ENCODE measurements at places on chromosomes 11 and 22.

GRCh38 chr22:25174888-25175411 lies 24.7 kb upstream of the CRYBB3 start:
- no peak for DNase-seq

DNA sequence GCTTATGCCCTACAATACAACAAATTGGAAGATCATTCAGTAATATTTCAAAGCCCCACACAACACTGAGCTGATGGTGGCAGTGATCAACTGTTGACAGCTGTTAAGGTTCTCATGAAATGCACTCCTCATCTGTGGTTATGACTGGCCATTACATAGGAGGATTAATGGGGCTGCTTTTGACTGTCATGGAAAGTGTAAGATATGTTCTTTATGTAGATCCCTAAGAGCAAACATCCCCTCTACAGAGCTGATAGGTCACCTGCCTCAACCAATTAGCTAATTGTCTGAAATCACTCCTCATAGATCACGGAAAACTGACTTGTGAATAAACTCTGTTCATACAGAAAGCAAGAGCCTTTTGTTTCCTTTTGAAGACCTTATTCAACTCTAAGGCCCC lies 78.1 kb downstream of the GAB2 start:
- DNase-seq = no peak

GRCh38 chr11:59102259-59102765 lies 4.7 kb upstream of the FAM111B start:
- no peak for DNase-seq

DNA sequence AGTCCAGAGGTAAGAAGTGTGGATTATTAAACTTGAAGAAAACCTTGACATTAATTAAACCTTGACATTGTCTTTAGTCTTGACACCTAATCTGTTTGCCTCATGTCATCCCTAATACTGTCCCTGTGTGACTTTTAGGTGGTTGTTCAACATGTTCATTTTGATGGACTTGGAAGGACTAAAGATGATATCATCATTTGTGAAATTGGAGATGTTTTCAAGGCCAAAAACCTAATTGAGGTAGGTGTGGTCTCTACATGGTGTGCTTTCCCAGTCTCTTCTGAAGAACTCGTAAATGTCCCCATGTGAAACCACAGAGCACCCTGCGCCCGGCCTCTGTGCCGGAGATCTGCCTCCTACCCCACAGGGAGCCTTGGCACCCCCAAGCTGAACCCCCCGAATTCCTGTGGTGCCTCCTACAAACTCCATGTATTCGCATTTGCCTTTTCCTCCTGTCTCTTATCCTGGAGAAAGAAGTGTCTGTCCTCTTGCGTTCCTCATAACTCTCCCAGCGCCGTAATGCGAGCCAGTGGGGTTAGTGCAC lies 9.1 kb downstream of the SAMM50 start:
- no peak for DNase-seq

DNA sequence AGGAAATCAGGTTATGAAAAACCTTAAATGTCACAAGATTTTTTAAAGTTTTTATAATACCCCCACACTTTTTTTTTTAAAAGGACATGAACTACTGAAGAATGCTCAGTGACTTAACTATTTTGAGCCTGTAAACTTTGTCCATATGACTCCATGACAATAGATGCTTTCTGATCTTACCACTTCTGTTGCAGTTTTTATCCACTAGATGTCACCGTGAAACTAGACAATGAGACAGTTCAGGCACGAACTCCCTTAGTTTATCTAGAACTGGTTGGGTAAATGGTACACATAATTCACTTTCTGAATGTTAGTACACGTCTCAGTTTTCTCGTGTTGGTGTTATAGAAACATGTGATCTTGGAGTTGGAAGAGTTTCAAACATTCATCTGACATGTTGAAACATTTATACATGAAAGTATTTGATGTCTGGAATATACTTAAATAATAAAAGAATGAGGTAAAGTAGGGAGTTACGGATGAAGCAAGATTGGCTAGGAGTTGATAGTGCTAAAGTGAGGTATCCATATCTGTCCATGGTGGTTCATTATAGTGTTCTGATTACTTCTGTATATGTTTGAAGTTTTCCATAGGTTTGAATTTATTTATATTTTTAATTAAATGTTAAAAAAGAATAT lies 8.1 kb downstream of the CCDC15 start:
- no peak for DNase-seq

DNA sequence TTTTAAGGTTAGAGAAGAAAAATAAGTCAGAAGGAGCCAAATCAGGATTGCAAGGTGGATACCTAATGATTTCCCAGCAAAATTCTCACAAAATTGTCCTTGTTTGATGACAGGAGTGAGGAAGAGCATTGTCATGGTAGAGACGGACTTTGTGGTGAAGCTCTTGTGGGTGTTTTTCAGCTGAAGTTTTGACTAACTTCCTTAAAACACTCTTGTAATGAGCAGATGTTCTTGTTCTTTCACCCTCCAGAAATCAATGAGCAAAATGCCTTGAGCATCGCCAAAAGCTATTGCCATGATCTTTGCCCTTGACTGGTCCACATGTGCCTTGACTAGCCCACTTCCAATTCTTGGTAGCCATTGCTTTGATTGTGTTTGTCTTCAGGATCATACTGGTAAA lies 20.0 kb downstream of the CALCB start:
- DNase-seq = no peak

DNA sequence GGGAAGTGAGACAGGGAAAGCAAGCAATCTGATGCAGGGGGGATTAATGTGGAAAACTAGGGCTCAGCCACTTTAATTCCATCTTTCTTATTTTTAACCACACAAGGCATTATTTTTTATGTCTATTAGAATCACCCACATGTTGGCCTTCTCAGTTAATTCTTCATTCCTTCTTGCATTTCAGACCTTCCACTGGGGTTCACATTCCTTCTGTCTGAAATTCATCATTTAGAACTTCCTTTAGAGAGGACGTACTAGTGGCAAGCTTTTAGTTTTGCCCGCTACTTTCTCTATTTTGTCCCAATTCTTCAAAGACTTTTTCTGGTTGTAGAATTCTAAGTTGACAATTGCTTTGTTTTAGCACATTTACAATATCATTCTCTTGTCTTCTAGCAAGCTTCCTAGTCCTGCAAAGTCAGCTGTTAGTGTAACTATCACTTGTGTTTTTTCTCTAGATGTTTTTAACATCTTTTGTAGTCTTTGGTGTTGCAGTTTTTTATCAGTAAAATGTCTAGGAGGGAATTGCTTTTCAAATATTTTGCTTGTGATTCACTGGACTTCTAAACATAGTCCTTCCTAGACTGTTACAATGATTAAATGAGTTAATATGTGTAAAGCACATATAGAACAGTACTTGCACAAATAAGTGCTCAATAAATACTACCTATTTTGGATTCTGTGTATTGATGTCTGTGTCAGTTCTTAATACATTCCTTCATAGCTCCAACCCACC lies 5.5 kb upstream of the NNMT start:
- DNase-seq = no peak

DNA sequence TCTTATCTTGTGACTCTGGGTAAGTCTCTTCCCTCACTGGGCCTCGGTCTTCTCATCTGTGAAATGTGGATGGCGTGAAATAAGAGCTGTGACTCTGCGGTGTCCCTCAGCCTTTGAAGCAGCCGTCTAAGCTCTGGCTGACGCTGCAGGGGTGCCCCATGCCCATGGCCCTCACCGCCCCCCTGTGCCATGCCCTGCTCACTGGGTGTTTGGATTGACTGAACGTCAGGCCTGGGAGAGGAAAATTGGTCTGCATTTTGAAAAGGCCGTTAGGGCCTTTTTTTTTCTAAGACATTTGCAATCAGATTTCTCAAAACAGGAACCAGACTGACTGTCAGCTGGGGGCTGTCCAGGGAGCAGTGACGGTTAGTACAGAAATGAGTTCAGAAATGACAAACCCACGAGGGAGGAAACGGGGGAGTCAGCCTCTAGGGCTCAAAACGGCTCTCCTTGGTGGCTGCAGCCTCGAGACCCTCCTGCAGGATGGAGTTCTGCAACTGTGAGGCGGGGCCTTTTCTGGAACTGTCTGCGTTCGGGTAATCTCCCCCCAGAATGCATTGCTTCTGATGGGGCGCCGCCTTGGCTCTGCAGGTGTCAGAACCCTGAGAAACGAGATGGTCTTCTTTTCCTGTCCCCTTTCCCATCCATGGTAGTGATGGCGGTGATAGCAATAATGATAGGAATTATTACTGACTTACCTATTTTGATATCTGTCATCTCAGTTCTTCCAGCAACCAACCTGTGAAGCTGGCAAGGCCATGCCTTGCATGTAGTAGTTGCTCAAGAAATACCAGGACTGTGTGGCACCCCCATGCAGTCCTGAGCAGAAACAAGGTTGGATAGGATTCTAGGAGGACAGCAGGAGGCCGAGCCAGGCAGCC lies 2.0 kb downstream of the GRK2 start:
- no peak for DNase-seq

DNA sequence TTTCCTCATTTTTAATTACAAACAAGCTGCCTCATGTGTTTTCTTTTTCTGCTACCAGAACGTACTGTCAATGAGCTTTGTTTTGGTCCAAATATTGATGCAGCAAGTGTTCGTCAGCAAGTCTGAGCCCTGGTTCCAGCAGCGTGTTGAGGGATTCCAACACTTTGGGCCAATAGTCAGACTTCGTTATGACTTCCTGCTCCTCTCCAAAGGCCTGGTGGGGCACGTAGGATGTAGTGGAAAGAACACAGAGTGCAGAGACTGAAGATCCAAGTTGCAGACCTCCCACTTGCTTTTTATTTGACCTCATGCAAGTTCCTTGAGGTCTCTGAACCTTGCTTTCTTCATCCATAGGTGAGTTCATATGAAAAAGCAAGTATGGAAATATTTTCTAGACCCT lies 138.2 kb downstream of the BBOX1 start:
- DNase-seq = no peak

- DNase-seq = no peak
Observed at GRCh38 chr11:114785820-114786219, 107.5 kb downstream of the NXPE2 start.

DNA sequence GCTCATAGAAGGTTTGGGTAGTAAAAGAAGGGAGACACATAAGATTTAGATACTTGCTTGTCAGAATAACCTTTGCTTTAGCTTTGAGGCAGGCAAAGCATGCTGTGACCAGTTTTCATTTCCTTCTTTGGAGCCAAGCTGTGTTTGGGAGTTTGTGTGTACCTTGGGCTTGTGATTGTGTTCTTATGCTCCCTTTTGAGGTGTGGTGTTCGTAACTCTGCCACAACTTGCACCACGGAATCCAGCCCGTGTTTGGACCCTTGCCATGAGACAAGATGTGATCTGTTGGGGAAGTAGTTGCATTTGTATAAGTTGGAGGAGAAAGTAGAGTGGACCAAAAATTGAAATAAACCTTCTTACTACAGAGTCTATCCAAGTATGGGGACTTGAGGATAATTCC lies 34.0 kb downstream of the BMAL1 start:
- no peak for DNase-seq

GRCh38 chr11:19869466-19869865 lies 156.8 kb downstream of the NAV2 start:
- no peak for DNase-seq

DNA sequence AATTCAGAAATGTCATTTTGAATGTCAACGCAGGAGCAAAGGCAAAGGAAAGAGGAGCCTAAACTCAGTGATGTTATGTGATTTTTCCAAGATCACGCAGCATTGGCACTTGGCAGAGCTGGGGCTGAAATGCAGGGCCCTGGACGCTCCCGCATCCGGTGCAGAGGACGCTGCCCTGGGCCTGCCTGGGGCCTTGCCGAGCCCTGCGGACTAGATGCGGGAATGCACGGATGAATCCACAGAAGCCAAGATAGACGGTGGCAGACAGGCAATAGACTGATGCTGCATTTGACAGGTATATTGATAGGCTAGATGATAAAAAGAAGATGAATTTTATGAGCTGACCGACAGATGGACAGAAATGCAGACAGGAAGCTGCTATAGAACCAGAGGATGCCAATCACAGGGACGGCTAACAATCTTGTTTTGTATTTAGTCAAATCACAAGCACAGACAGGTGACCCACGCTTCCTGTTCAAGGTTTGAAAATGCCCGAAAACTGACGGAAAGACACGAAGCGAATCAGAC lies 696 bp upstream of the MARK2 start:
- no peak for DNase-seq

DNA sequence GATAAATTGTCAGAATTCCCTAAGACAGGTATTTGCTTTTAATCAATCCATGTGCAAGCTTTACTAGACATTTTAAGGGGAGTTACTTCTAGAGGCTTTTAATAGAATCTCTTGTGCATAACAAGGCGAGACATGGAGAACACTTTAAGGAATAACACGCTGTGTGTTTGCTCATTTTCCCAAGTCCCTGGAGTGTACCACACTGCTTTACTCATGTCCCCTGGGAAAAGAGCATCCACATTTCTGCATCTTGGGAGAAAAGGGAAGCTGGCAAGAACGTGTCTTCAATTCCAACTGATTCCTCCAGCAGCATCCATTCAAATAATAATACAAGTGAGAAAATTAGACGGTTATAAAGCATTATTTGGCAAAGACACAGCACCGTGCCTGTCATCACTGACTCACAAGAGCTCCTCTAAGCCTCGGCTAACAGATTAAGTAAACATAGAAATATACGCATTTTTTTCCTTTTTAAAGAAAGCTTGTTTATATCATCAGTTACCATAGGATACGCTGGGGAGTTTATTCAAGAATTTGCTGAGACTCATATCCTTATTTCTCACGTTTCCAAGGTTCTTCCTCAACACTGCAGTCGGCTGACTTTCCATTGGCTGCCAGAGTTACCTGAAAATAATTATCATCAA lies 121.5 kb downstream of the CD44 start:
- no peak for DNase-seq

DNA sequence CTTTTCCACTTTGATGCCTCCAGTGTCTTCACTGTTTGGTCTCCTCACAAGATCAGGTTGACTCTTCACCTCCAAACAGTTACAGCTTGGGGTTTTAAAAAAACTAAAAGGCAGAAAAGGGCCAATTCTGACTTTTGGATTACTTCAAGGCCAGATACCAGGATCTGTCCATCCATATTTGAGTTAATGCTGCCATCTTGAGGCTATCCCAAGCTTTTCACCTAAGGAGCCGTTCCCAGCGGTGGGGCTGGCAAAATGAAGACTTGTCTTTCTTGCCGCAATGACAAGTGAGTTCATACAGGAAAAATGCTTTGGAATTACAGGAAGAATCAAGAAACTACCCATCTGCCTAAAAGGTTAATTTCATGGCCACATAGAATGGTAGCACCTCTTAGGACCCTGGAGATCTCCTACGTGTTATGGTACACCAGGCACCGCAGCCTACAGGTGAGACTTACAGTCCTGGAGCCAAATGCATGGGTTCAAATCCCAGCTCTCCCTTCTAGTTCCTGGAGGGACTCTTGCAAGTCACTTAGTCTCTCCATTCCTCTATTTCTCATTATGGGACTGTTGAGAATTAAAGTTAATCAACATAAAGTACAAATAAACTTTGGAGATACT lies 6.0 kb upstream of the OR5B21 start:
- no peak for DNase-seq

GRCh38 chr22:39308614-39309363 lies 10.6 kb downstream of the RPL3 start:
- DNase-seq = no peak

- DNase-seq = no peak
Observed at GRCh38 chr11:5226732-5227310, at the start of gene HBB. HBB (minus strand) TSS chr11:5227071; CDS start chr11:5227021, 50 bp downstream.

- no peak for DNase-seq
Observed at GRCh38 chr11:27025957-27026733, 14.5 kb upstream of the BBOX1 start.

All from esophagus squamous epithelium (tissue), 5 donors.